ENCODE measurements at places on chromosomes 12 and 14.

DNA sequence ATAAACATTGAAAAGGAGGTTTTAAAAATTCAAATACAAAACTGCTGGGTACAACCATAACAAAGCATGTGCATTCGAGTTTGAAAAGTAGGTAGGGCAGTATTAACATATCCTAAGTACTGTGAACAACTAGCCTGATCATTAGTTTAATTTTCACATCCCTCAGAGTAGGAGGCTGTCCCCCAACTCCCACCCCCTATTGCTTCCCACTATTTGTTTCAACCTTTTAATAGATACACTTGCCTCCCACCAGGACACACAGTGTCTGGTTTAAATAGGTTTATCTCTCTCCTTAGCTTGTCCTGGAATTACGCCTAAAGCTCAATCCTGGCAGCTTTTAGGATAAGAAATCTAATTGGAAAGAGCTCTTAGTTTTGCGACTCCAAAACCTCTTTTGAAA lies 2.1 kb downstream of the TAOK3 start:
- H3K27ac ChIP-seq = no peak overlapping the region
- no peaks in the 10 kb centered on the region for H3K36me3 ChIP-seq
- DNase-seq = no peak
- no peaks in the 10 kb centered on the region for H3K27me3 ChIP-seq
- peaks cover 4% of the 10 kb centered on the region for H3K4me1 ChIP-seq

- H3K4me3 ChIP-seq = no peak overlapping the region
- no peaks in the 10 kb centered on the region for H3K27me3 ChIP-seq
- no peaks in the 10 kb centered on the region for H3K4me1 ChIP-seq
- H3K36me3 ChIP-seq = no peaks in the 10 kb centered on the region
- DNase-seq = no peak
These were observed 1231.2 kb upstream of the FLRT2 start for GRCh38 chr14:84298663-84299195.

- H3K27me3 ChIP-seq = peaks cover 4% of the 10 kb centered on the region
- H3K4me1 ChIP-seq = no peaks in the 10 kb centered on the region
- no peaks in the 10 kb centered on the region for H3K36me3 ChIP-seq
- H3K4me3 ChIP-seq = no peak overlapping the region
These were observed 781.9 kb downstream of the VRK1 start for GRCh38 chr14:97578982-97579548.

GRCh38 chr14:37056473-37056872 lies 115.9 kb downstream of the SLC25A21 start:
- no peak for DNase-seq
- no peak overlapping the region for H3K27ac ChIP-seq
- no peaks in the 10 kb centered on the region for H3K36me3 ChIP-seq
- no peaks in the 10 kb centered on the region for H3K4me1 ChIP-seq

- H3K36me3 ChIP-seq = no peaks in the 10 kb centered on the region
- no peaks in the 10 kb centered on the region for H3K27me3 ChIP-seq
- DNase-seq = no peak
These were observed 45.0 kb downstream of the GPR65 start for GRCh38 chr14:88049936-88050335.

- H3K4me1 ChIP-seq = no peaks in the 10 kb centered on the region
- H3K36me3 ChIP-seq = no peaks in the 10 kb centered on the region
- H3K4me3 ChIP-seq = no peak overlapping the region
- no peak for DNase-seq
These were observed 175.8 kb upstream of the TMEM132C start for GRCh38 chr12:128091101-128091720.

DNA sequence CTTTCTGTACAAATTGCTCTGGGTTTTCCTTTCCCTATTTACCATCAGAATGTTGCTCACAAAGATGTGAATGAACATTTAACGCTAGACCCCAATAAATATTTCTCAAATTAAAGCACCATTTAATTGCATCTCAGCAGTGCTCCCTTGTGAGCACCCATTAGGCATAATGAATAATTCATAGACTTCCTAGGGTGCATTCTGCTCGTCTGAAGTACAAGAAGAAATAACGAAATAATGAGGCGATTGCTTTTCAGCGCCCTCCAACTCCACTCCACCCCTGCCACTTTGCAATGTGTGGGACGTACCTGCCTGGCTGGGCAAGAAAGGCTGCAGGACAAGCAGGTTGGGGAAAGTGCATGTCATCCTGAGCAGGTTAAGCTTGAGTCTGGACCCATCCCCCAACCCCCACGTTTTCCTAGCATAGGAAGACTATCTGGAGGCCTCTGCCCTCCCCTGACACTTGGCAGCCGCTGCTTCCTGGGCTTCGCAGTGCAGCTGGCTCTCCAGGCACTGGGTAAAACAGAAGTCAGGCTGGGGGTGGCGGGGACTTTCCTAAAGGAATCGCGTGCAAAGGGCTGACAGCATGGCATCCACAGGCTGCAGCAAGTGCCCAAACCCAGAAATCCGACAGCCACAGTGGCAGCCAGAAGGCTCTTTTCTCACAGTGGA lies 253.7 kb downstream of the DUSP6 start:
- no peaks in the 10 kb centered on the region for H3K27me3 ChIP-seq
- no peak overlapping the region for H3K27ac ChIP-seq
- DNase-seq = no peak
- no peak overlapping the region for H3K4me3 ChIP-seq

DNA sequence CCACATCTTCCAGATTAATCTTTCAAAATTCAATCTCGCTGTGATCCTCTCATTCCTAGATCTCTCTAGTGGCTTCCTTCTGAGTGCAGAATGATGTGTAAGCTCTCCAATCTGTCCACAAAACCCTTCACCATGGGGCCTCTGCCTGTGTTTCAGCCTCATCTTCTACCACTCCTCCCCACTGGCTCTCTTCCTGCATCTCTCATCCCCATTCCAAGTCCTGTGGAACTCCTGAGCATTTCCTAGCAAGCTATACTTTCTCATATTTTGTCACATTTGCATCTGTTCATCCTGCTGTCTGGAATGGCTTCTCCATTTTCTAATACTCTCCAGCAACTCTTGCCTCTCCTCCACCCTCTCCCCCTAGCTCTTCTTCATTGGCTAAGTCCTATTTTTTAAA lies 242.0 kb upstream of the DAAM1 start:
- H3K4me3 ChIP-seq = no peak overlapping the region
- DNase-seq = no peak
- H3K36me3 ChIP-seq = no peaks in the 10 kb centered on the region
- no peak overlapping the region for H3K27ac ChIP-seq
- no peaks in the 10 kb centered on the region for H3K27me3 ChIP-seq

GRCh38 chr12:56546680-56547079 lies 25.1 kb downstream of the RBMS2 start:
- no peak for DNase-seq
- H3K4me1 ChIP-seq = no peaks in the 10 kb centered on the region
- H3K4me3 ChIP-seq = no peak overlapping the region
- no peaks in the 10 kb centered on the region for H3K27me3 ChIP-seq
- H3K36me3 ChIP-seq = no peaks in the 10 kb centered on the region
- no peak overlapping the region for H3K27ac ChIP-seq

DNA sequence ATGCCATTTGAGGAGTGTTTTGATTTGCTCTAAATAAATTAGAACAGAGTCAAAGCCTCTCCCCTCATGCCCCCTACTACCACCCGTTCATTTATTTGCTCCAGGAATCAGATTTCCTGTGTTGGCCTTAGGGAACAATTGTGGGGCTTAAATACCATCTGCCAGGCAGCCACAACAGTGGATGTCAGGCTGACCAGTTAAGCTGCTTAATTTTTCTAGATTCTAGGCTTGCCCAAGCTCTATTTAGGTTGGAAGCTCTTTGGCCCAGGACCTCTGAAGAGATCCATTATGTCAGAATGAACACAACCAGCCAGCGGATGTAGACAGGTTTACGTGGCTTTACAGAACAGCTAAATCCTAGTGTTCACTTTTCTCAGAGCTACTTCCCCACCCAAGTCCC lies 1.0 kb upstream of the TIMELESS start:
- H3K27me3 ChIP-seq = no peaks in the 10 kb centered on the region
- no peak overlapping the region for H3K4me3 ChIP-seq
- H3K27ac ChIP-seq = no peak overlapping the region
- H3K36me3 ChIP-seq = no peaks in the 10 kb centered on the region

- H3K36me3 ChIP-seq = no peaks in the 10 kb centered on the region
- H3K4me3 ChIP-seq = no peak overlapping the region
- H3K27me3 ChIP-seq = no peaks in the 10 kb centered on the region
- DNase-seq = no peak
These were observed 648.5 kb downstream of the RPS29 start for GRCh38 chr14:48937541-48938195.

DNA sequence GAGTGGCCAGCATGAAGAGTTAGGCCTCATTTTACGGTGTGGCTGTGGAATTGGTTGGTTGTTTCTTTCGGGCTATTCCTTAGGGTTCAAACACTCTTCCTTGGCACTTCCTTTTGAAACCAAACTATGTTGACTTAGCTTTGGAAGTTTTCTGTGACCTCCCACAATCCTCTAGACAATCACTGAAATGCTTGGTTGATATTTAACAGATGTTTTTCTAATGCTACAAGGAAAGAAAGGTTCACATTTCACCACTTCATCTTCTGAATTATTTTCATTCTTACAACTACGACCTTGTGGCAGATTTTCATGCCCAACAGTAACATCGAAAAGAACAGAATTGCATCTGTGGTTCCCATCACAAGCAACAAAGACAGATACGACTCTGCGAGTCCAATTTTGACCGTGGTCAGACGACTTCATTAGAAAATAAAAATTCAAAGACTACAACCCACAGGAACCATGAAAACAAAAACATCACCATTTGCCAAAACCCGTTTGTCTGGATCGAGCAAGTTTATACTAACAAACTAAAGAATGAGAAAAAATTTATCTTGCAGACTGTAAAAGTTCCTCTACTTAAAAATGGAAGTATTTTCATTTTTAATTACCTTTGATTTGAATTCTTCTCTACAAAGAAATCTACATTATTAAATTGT lies 16.9 kb downstream of the PRKAB1 start:
- H3K36me3 ChIP-seq = peaks cover 6% of the 10 kb centered on the region
- DNase-seq = no peak
- peak overlapping the region; percentile 66 for H3K4me3 ChIP-seq
- H3K27ac ChIP-seq = peak overlapping the region; percentile 86

DNA sequence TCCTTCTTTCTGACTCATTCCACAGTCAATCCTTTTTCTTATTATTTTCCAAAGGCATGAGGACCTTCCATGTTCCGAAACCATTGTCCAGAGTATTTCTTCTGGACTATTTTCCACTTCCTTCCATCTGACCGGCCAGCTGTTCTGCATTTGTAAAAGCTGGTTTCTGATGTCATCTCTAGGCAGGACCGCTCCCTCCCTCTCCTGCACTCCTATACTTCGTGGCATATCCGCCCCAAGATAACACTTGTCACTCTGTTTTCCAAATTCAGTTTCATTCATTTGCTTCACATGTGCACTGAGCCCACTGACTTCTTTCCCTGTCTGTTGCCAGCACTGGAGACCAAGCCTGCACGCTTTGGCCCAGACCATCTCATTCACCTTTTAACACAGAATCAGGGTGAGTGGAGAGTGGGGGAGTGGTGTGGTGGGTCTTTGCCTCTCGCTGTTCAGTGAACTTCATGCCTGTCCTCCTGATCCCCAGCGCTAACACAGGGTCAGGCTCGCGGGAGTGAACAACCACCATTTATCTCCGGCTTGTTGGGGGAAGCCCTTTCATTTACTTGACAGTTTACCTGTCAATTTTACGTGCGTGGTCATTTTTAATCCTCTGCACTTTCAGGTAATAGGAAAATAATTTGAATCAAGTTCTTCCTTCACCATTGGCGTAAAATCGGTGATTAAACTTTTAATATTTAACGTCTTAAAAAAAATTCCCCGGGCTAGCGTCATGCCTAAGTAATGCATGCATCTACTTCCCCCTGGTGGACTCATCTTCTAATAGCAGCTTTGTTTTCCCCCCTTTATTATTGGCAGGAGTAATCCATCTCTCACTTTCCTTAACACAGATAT lies 52.5 kb downstream of the C12orf75 start:
- no peaks in the 10 kb centered on the region for H3K27me3 ChIP-seq
- H3K27ac ChIP-seq = no peak overlapping the region
- H3K4me3 ChIP-seq = peak overlapping the region; percentile 39
- no peak for DNase-seq
- no peaks in the 10 kb centered on the region for H3K36me3 ChIP-seq

GRCh38 chr12:125083072-125083471 lies 17.8 kb downstream of the AACS start:
- no peak overlapping the region for H3K4me3 ChIP-seq
- no peak overlapping the region for H3K27ac ChIP-seq
- DNase-seq = no peak
- no peaks in the 10 kb centered on the region for H3K4me1 ChIP-seq
- peaks cover 1% of the 10 kb centered on the region for H3K36me3 ChIP-seq

GRCh38 chr14:70515811-70516210 lies 19.0 kb downstream of the ADAM20 start:
- DNase-seq = no peak
- H3K4me1 ChIP-seq = no peaks in the 10 kb centered on the region
- no peaks in the 10 kb centered on the region for H3K27me3 ChIP-seq
- H3K27ac ChIP-seq = no peak overlapping the region
- H3K36me3 ChIP-seq = no peaks in the 10 kb centered on the region
- no peak overlapping the region for H3K4me3 ChIP-seq

DNA sequence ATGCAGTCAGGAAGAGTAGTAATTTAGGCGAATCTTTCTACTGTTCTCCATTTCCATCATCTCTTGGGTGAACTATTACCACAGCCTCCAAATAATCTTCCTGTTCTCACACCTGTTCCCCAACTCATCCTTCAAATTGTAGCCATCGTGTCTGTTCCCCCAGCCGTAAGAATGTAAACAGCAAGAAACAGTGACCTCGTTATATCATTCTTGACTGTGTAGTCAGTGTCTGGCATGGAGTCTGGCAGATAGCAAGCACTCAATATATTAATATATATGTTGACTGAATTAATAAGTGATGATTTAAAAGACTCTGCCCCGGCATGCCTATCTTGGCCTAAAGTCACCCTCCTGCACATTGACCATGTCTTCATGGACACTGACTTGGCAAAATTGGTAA lies 20.3 kb downstream of the PDE6H start:
- no peaks in the 10 kb centered on the region for H3K4me1 ChIP-seq
- no peak overlapping the region for H3K27ac ChIP-seq
- no peaks in the 10 kb centered on the region for H3K36me3 ChIP-seq
- no peaks in the 10 kb centered on the region for H3K27me3 ChIP-seq
- no peak overlapping the region for H3K4me3 ChIP-seq
- DNase-seq = no peak

GRCh38 chr12:65891219-65891618 lies 66.9 kb downstream of the HMGA2 start:
- no peaks in the 10 kb centered on the region for H3K4me1 ChIP-seq
- H3K36me3 ChIP-seq = no peaks in the 10 kb centered on the region
- DNase-seq = no peak
- H3K27me3 ChIP-seq = no peaks in the 10 kb centered on the region

GRCh38 chr12:47346251-47347019 lies 266.7 kb upstream of the AMIGO2 start:
- DNase-seq = no peak
- H3K36me3 ChIP-seq = no peaks in the 10 kb centered on the region
- H3K4me3 ChIP-seq = no peak overlapping the region
- H3K27ac ChIP-seq = peak overlapping the region; percentile 79

GRCh38 chr14:53954551-53955228 lies 1.9 kb downstream of the BMP4 start:
- H3K4me3 ChIP-seq = peak overlapping the region; percentile 71
- H3K27me3 ChIP-seq = peaks cover 2% of the 10 kb centered on the region
- peak overlapping the region; percentile 83 for H3K27ac ChIP-seq
- H3K4me1 ChIP-seq = peaks cover 11% of the 10 kb centered on the region
- H3K36me3 ChIP-seq = no peaks in the 10 kb centered on the region

GRCh38 chr12:46524778-46525177 lies 152.2 kb upstream of the SLC38A2 start:
- H3K36me3 ChIP-seq = no peaks in the 10 kb centered on the region
- H3K27ac ChIP-seq = no peak overlapping the region
- no peaks in the 10 kb centered on the region for H3K27me3 ChIP-seq
- DNase-seq = no peak
- no peak overlapping the region for H3K4me3 ChIP-seq

GRCh38 chr12:61514016-61514415 lies 746.2 kb upstream of the USP15 start:
- H3K4me3 ChIP-seq = no peak overlapping the region
- no peak for DNase-seq
- no peaks in the 10 kb centered on the region for H3K36me3 ChIP-seq
- peaks cover 5% of the 10 kb centered on the region for H3K27me3 ChIP-seq

All from liver (tissue), 10 donors.